ENCODE measurements at places on chromosomes 2 and 18.

- no peak for DNase-seq
These were observed 33.9 kb downstream of the PPP3R1 start for GRCh38 chr2:68218343-68218901.

- DNase-seq = peak; percentile 41
These were observed 251.4 kb upstream of the TCF4 start for GRCh38 chr18:55839343-55839742.

- DNase-seq = peak; percentile 79
These were observed 12.8 kb upstream of the IHH start for GRCh38 chr2:219073413-219074129.

DNA sequence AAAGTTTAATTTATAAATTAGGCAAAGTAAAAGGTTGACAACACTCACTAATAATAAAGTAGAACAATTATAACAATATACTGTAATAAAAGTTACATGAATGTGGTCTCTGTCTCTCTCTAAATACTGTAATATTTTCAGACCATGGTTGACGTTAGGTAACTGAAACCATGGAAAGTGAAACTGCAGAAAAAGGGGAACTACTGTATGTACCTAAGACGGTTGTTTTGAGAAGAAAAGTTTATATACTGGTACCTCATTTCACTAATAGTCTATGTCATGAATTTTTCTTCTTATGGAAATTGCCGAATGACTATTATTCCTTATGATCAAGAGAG lies 166.7 kb upstream of the ZNF521 start:
- peak; percentile 79 for DNase-seq

GRCh38 chr2:55051026-55051866 lies 995 bp upstream of the RTN4 start:
- DNase-seq = peak; percentile 83

GRCh38 chr2:144507441-144508171 lies 12.3 kb downstream of the ZEB2 start:
- peak; percentile 77 for DNase-seq

DNA sequence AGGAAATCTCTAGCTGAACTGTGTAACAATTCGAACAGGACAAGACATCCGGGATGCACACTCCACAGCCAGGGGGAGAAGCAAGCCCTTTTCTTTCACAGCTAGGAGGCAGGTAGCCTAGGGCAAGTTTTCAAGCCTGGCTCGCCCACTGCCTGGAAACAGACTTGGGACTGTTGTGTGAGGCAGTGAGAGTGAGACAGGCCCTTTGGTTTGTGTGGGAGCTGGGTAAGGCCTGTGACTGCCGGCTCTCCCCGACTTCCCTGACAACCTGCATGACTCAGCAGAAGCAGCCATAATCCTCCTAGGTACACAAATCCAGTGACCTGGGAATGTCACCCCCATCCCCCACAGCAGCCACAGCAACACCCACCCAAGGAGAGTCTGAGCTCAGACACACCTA lies 179.7 kb downstream of the WDPCP start:
- DNase-seq = no peak

DNA sequence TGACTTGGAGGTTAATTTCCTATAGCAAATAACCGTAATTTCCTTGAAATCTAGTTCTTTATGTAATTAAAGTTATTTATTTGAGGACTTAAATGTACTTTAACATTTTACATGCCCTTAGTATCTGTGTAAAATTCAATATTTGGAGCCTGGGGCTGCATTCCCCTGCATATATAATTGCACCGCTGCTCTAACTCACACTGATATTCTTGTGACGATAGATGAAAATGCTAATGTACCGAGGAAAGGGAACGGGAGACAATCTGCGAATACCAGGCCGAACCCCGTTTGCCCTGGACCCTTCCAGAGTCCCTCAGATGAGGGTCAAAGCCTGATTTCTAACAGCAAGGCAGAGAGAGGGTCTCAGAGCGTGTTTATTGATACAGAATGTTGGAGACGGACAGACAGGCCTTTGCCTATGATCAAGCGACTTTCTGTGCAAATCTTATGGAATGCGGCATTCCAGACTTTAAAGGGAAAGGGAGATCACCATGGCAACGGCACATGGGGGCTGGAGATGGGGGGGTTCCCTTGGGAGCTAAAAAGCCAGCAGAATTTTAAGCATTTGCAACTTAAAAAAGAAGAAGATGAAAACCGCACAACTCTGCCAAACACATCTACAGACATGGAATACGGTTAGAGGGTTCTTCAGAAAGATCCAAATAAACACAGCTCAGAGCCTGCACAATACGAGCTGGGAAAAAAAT lies 57.6 kb upstream of the TWIST2 start:
- DNase-seq = no peak

GRCh38 chr2:197869041-197869440 lies 64.6 kb downstream of the PLCL1 start:
- no peak for DNase-seq

DNA sequence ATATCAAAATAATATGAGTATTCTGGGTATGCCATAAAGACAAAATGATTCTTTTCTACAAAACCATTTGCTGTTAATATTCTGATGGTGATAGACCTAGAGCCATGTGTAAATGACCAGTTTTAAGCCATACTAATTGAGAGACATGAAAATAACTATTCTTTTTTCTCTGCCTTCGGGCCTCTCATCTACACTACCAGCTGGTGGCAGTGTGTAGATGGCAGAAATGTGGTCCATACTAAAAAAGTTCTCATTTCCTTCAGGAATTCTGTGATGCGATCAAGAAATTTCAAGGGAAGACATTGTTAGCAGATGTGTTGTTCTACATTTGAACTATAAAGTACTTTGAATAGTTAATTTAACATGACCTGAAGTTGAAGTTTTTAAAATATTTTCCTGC lies 485.2 kb downstream of the TRIB2 start:
- DNase-seq = peak; percentile 19

GRCh38 chr2:159648643-159649042 lies 32.3 kb upstream of the BAZ2B start:
- DNase-seq = no peak

DNA sequence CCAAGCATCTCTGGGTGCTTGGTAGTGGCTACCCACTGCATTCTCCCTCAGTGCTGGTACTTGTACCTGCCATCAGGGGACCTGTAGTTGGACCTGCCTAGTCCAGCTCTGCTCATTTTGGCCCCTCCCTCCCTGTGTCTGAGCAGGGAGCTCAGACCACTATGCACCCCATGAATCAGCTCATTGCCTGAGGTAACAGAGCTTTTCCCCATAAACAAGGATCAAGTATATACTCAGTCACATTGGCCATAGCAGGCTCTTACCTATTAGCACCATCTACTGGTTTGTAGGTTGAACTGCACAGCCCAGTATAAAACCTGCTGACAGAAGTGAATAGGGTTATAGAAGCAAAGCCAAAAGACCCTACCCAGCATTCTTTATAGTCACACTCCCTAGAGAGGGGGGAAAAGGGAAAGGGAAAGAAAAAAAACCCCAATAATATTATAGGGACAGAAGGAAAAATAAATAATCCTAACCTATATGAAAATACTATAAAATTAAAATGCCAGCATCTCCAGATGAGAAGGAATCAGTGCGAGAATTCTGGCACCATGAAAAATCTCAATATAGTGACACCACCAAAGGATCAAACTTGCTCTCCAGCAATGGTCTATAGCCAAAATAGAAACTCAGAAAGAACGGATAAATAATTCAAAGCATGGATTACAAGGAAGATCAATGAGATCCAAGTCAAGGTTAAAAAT lies 6.9 kb upstream of the FLACC1 start:
- DNase-seq = peak; percentile 77

- no peak for DNase-seq
These were observed 178.9 kb upstream of the FANCL start for GRCh38 chr2:58419983-58420382.

- no peak for DNase-seq
These were observed 41.1 kb upstream of the GPR155 start for GRCh38 chr2:174527959-174528358.

DNA sequence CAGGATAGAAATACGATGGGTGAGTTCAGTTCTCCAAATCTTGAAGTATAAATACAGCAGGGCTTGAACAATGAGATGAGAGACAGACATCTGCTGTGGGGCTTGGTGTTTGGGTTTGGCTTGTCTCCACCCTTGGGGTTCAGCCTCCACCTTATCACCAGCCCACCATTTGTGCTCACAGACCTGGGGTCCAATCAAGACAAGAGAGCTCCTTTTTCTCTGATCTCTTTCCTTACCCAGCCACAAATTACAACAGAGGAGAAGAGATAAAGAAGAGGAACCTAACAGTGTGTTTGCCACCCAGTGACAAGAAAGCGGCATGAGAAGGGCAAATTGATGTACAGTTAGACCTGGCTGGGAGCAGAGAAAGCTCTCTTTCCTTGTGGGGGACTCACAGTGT lies 204.5 kb upstream of the CXCR4 start:
- DNase-seq = peak; percentile 86

GRCh38 chr2:119338826-119339561 lies 27.6 kb downstream of the C2orf76 start:
- DNase-seq = peak; percentile 86

DNA sequence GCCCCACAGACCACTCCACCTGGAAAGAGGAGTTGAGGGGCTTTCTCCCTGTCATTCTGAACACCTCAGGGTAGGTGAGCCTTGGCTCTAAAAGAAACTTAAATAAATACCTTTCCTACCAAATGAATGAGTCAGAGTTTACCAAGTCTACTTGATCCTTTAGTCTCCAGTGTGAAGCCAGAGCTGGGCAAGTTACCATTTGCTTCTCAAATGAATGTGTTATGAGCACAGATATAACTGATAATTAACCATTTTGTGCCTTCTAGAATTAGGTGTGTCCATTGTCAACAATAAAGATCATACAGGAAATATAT lies 347.7 kb downstream of the KIAA1328 start:
- no peak for DNase-seq

GRCh38 chr18:58208207-58208932 lies 164.3 kb downstream of the NEDD4L start:
- peak; percentile 15 for DNase-seq

DNA sequence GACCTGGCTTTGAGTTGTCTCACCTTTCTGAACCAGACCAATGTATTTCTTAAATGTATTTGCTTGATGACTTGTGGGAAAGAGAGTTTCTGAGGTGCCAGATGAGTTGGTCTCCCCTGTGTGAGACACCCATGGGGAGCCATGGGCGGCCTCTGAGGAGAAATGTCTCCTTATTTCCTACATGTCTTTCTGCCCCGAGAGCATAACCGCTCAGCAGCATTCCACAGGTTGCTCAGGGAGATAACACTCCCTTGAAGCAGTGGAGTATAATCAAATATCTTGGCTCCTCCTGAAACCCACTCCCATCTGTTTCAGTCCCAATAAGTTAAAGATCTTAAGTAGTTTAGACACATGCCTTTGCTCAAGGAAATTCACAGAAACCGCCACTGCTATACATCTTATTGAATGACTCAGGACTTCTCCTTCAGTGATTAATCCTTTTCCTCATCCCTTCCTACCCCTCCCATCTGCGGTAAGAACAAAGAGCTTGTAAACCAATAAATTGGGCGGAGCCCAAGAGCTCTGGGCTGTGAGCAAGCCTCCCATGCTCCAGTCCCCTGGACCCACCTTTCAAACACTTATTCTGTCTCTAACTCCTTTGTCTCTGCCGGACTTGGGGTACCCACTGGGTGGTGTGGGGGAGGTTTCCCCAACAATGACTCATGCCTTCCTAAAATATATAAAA lies 285.5 kb upstream of the LRRTM4 start:
- DNase-seq = peak; percentile 77

- DNase-seq = peak; percentile 21
These were observed 96.0 kb downstream of the TFCP2L1 start for GRCh38 chr2:121189011-121189410.

DNA sequence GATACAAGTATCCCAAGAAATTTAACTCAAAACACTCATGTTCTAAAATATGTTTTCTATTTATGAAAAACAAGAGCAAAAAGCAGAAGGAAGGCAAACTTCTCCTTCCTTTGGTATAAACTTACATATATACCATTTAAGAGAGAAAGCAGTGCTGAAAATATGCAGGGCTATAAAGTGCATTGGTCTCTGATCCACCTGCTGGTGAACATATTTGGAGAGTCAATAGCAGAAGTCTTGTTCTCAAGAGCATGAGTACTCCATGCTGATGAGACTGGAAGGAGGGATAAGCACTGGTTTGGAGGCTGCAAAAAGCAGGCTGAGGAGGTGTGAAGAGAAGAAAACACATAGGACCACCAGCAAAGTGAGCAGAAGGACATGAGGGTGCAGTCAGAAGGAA lies 391.2 kb downstream of the STK39 start:
- DNase-seq = no peak

GRCh38 chr2:135386993-135387392 lies 144.0 kb downstream of the ZRANB3 start:
- DNase-seq = no peak

GRCh38 chr2:55590810-55591440 lies 26.5 kb downstream of the PPP4R3B start:
- DNase-seq = no peak

DNA sequence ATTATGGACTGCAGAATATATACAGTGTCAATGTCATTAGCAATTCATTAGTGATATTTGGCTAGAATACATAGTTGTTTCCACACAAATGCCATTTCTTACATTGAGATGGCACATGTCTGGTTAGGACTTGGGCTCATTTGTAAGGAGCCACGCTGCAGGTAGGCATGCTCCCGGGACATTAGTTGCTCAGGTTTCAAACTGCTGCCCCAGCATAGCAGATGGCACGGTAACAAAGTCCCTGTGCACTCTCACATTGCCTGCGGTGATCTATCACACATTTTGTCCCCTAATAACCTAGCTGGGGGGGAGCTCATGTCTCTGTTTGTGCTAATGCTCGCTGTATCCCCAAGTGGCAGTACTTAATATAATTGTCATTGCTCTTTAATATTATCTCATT lies 185.1 kb downstream of the NEDD4L start:
- no peak for DNase-seq

GRCh38 chr2:227406177-227407031 lies 18.7 kb upstream of the SCYGR1 start:
- DNase-seq = peak; percentile 74
